ENCODE measurements at places on chromosomes 12 and 14.

- DNase-seq = no peak
These were observed 104.4 kb upstream of the DIO2 start for GRCh38 chr14:80315681-80316080.

DNA sequence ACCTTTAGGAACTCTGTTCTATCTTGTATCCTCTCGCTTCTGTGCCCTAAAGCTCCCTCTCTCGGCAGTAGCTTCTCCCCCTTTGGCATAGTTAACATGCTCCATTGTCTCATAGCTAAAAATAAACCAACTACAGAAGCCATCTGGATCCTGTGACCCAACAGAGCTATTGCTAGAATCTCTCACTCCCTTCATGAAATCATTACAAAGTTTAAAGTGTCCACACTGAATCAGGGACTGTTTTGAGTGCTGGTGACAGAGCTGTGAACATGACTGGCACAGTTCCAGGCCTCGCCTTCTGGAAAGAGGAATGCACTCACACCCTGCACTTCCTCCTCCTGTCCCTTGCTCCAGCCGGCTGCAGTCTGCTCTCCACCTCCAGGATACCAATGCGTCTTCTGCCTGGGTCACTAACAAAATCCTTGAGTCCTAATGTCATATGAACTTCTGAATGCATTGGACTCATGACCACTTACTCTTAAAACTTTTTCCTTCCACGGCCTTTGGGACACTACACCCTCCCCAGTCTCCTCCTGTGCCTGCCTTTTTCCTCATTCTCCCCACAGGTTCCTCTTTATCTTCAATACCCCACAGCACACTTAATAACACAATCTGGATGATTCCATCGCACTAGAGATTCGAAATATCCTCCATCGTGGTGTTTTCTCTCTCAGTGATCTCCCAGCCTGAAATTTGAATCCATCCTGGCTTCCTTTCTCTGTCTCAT is 13.2 kb downstream of the PLBD1 start:
- no peak for DNase-seq

- no peak for DNase-seq
These were observed 341.0 kb upstream of the E2F7 start for GRCh38 chr12:77406219-77406905.

DNA sequence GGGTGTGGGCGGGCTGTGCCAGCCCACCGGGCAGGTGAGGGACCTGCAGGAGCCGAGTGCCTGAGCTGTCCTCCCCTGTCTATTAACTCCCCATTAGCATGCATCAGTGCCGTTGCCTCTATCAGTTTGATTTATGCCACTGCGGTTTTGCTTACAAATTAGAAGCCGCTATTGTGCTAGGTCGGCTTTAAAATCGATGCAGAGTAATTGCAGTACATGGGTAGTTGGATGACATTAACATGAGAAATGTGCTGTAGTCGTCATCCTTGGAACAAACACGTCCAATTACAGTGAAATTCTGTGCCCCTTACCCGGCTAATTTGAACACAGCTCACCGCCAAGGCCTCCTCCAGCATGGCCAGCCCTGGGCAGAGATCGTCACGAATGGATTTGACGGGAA is 145.8 kb downstream of the TSPAN9 start:
- DNase-seq = no peak

DNA sequence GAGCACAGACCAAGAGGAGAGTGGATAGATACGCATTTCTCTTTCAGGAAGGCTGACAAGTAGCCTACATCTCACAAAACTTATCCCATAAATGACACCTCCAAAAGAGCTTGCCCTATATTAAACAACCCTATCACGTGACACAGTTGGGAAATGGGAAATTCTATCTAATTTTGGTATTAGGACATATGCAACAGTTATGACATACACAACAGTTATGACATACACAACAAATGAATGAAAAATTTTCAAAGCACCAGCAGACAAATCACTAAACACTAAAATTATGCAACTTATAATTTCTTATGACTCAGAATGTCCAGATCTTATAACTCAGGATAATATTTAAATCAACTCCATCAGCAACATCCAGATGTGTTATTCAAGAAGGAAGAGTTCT is 54.1 kb downstream of the DUSP16 start:
- DNase-seq = no peak

DNA sequence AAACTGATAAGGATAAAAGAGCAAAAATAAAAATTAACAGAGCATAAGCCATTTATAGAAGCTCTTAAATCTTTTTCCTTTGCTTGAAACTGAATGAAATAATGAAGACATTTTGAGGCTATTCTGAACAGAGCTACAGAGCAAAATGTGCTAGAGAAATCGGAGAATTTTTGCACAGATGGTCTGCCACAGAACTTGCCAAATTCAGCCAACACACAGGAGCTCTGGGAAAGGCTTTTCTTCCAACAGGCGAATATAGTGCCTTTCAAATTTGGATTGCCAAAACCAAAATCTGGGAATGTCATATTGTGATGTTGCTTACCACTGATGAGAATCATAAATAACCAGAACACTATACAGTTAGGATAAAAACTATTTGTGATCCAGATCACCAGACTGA is 406.3 kb downstream of the RPL10L start:
- no peak for DNase-seq

DNA sequence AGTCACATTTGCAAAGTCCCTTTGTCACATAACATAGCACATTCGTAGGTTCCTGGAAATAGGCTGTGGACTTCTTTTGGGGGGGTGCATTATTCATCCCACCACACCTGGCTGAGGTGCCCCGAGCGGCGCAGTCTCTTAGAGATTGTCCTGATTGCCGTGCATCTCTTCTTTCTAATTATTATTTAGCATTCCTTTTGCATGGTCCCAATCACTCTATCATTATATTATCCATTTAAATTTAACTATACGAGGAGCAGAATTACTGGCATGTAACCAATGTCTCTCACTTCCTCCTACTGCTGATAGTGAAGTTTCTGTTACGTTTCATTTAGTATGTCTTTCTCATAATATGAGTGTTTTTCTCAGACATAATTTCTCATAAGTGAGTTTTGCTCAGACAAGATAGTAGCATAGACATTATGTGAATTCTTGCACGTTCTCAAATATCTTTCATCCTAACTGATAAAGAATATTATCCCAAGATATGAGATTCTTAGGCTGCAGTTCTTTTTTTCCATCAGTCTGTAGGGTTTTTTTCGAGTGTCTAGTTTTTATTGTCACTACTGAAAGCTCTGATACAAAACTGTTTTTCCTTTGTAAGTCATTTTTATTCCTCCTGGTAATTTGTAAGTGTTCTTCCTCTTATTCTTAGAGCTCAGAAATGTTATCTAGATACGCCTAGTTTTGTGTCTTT is 444.3 kb downstream of the NELL2 start:
- DNase-seq = no peak

GRCh38 chr12:107365703-107366102 is 272.4 kb upstream of the CRY1 start:
- DNase-seq = no peak

GRCh38 chr12:46773586-46774321 is 52.0 kb downstream of the SLC38A4 start:
- DNase-seq = no peak

DNA sequence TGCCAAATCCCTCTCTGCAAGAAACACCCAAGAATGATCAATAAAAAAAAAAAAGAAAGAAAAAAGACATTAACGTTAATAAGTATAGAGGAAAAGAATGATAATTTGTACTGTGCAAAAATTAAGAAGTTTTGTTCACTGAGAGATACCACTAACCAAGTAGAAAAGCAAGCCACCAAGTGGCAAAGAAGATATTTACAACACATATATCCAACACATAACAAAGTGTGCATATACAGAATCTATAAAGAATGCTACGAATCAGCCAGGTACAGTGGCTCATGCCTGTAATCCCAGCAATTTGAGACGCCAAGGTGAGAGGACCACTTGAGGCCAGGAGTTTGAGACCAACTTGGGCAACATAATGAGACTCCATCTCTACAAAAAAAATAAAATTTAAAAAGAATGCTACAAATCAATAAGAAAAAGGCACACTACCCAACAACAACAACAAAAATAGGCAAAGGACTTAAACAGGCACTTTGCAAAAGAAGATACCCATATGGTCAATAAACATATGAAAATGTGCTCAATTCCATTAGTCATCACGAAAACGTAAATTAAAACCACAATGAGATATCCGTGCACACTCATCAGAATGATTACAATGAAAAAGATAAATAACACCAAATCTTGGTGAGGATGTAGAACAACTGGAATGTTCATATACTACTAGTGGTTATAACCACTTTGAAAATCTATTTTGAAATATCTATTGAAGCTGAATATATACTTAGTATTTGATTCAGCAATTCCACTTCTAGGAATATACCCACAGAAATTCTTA is 19.8 kb downstream of the GALNT4 start:
- DNase-seq = no peak

DNA sequence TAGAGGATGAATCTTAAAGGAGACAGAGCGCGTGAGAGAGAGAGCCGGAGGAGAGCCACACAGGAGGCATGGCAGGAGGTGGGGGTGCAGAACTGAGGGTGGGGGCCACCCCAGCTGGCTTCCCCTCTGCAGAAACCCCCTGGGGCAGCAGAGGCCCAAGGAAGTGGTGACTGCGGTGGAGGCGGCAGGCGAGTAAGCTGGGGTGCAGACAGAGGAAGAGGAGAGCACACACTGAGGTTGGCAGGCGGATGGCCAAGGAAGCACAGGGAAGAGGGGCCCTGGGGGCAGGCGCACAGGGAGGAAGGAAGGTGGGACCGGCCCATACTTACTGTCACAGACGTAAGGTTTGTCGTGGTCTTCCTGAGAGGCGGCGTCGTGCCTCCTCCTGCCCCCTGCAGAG is 179.8 kb downstream of the DPF3 start:
- DNase-seq = no peak

DNA sequence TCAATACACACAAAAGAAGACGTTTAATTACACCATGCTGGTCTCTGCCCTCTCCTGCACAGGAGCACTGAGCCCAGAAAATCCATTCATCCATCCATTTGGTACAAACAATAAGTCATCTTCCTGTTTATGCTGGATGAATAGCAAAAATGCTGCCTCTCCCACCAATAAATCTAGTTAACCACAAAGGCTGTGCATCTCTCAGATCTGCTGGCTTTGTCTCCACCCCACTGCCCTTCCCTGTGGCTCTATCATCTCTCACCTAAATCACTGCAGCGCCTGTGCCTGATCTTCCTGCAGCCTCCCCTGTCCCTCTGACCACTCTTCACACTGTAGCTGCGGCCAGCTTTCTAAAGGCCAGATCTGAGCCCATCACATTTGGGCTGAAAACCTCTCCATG is 72.9 kb upstream of the DDX11 start:
- DNase-seq = no peak

- no peak for DNase-seq
These were observed 368.0 kb upstream of the PDE3A start for GRCh38 chr12:20000229-20000849.

- DNase-seq = no peak
These were observed 243.1 kb downstream of the AKAP6 start for GRCh38 chr14:32571995-32572866.

DNA sequence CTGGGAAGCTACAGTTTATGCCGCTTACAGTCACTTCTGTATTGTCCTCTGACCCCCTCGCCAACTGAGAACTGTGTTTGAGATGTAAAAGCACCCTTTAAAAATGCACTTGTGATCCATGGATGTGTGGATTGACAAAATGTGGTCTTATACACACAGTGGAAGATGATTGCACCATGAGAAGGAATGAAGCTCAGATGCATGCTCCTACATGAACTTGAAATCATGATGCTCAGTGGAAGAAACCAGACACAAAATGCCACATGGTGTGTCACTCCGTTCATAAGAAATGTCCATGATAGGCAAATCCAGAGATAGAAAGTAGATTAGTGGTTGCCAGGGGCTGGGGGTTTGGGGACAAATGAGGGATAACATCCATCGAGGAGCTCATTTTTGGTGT is 58.0 kb downstream of the PITPNM2 start:
- no peak for DNase-seq

DNA sequence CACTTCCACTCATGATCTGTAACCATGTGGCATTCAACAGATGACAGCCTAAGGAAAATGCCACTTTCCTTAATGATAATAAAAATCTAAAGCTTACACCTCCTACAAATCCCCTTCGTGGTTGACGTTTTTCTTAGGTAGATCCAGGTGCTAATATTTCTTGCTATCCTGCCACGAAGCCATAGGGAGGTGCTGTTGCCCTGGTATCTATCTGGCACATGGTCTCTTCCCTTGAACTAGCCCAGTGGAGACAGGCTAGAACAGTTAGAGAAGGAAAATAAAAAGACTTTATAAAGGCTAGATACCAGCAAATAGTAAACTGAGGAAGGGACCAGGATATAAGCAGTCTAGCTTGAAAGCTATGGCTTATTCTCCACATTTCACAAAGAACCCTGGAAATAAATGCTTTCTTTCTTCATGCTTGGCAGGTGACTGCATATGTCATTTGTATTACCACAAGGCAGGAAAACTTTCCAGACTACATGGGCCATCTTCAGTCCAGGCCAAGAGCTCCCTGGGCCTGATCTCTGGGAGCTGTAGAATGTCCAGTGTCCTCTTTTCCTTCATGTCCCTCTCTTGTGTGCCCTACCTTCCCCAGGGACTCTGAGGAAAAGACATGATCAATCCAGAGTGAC is 15.3 kb downstream of the SPIC start:
- no peak for DNase-seq

GRCh38 chr12:7989827-7990491 is 42.6 kb upstream of the FOXJ2 start:
- peak; percentile 16 for DNase-seq

DNA sequence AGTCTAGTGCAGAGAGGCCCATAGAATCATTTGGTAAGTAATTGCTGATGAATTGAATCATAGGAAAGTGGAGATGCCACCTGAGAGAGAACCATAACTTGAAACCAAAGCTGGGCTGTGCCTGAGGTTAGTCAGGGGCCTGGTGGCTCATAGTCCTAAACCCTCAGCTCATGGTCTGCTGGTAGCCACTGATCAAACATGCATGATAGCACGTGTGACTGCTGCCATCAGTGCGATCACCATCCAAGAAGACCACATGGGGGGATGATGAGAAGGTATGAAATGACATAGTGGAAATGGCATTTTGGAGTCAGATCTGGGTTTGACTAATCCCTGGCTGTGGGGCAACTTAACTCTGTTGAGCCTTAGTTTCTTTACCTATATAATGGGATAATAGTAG is 190.5 kb downstream of the CACNA1C start:
- DNase-seq = no peak

GRCh38 chr12:81758421-81759189 is 545 bp downstream of the PPFIA2 start:
- DNase-seq = no peak

GRCh38 chr14:68718023-68718990 is 74.6 kb downstream of the ZFP36L1 start:
- no peak for DNase-seq

- DNase-seq = no peak
These were observed 20.6 kb upstream of the ST8SIA1 start for GRCh38 chr12:22355011-22355580.

DNA sequence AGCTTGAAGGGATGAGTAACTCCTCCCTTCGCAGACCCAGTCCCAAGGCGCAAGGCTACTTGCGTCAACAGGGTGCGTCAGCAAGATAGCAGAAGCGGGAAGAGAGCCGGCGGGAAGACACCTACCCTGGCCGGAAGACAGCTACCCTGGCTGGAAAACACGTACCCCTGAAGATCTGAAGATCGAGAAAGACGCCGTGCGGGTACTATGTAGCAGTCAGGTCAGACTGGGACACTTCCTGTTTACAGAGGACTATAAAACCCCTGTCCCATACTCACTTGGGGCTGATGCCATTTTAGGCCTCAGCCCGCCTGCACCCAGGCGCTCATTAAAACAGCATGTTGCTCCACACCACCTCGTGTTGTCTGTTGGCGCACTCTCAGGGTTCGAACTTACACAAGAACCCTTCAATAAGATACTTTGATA is 80.9 kb downstream of the ABCD2 start:
- no peak for DNase-seq

Measured in esophagus squamous epithelium (tissue), 5 donors.